ENCODE measurements at places on chromosomes 11 and 22. TPM values are rescaled to one million over a fixed set of nuclear protein-coding genes. Genes with fewer than 3 reads are reported as not detected.

The APOA4 gene
- total RNA-seq: not detected

The HRAS gene
- total RNA-seq: 50.7 TPM

The GVQW3 gene
- 3.5 TPM for total RNA-seq

The ANO1 gene
- total RNA-seq: not detected

The ADAMTS8 gene
- not detected for total RNA-seq

The LINC01488 gene
- total RNA-seq: not detected

The KMT5B gene
- 20.3 TPM for total RNA-seq

The TRIM49 gene
- not detected for total RNA-seq

The ABCC8 gene
- not detected for total RNA-seq

The CFAP300 gene
- total RNA-seq: not detected

The KDM4D gene
- 1.4 TPM for total RNA-seq

The GPHA2 gene
- not detected for total RNA-seq

The MAP6 gene
- 0.30 TPM for total RNA-seq

The THY1 gene
- total RNA-seq: 0.30 TPM

The ROBO3 gene
- total RNA-seq: 11.1 TPM

The C2CD2L gene
- 35.1 TPM for total RNA-seq

The ACR gene
- not detected for total RNA-seq

The HOATZ gene
- not detected for total RNA-seq

The INPP5J gene
- total RNA-seq: not detected

The MUC6 gene
- total RNA-seq: not detected

The MB gene
- total RNA-seq: 2.6 TPM

The OR52I1 gene
- total RNA-seq: not detected

The NUCB2 gene
- total RNA-seq: 100.0 TPM

The ISX gene
- not detected for total RNA-seq

The HIC2 gene
- total RNA-seq: 4.4 TPM

The IFITM1 gene
- 909 TPM for total RNA-seq

The APOL1 gene
- total RNA-seq: 61.6 TPM

The AIFM3 gene
- total RNA-seq: 0.67 TPM

The MS4A4A gene
- not detected for total RNA-seq

The UBASH3B gene
- 108 TPM for total RNA-seq

The TMPRSS4 gene
- total RNA-seq: 0.76 TPM

The ADM2 gene
- 4.7 TPM for total RNA-seq

The CNGA4 gene
- total RNA-seq: 0.26 TPM

The DCDC1 gene
- 0.07 TPM for total RNA-seq

The SAA4 gene
- total RNA-seq: not detected

The POU2AF2 gene
- not detected for total RNA-seq

The C11orf91 gene
- not detected for total RNA-seq

The PKNOX2 gene
- not detected for total RNA-seq

The CARNS1 gene
- total RNA-seq: 1.3 TPM

The FGF4 gene
- total RNA-seq: not detected

The OSBP gene
- total RNA-seq: 38.0 TPM

The OTOG gene
- total RNA-seq: not detected

The NPAS4 gene
- not detected for total RNA-seq

The HTR3A gene
- not detected for total RNA-seq

The DLG2 gene
- total RNA-seq: 2.1 TPM

The SGSM1 gene
- 0.09 TPM for total RNA-seq

The CREB3L1 gene
- total RNA-seq: not detected

The MN1 gene
- total RNA-seq: 0.29 TPM

The INS gene
- total RNA-seq: not detected

The SPDYC gene
- not detected for total RNA-seq

Data from activated CD8-positive, alpha-beta memory T cell treated with anti-CD3 and anti-CD28 coated beads, Interleukin-2, amount 10 ng/mL, durations not matched to agents 7 days and 5 days (primary cell).